Stimulated activated CD8-positive, alpha-beta memory T cell treated with anti-CD3 and anti-CD28 coated beads, Interleukin-7, amount 100 ng/mL, for 48 hours (primary cell): ENCODE measurements at places on chromosomes 2 and 18.

GRCh38 chr2:102826904-102827303, 65.1 kb downstream of the TMEM182 start:
- DNase-seq = no peak

DNA sequence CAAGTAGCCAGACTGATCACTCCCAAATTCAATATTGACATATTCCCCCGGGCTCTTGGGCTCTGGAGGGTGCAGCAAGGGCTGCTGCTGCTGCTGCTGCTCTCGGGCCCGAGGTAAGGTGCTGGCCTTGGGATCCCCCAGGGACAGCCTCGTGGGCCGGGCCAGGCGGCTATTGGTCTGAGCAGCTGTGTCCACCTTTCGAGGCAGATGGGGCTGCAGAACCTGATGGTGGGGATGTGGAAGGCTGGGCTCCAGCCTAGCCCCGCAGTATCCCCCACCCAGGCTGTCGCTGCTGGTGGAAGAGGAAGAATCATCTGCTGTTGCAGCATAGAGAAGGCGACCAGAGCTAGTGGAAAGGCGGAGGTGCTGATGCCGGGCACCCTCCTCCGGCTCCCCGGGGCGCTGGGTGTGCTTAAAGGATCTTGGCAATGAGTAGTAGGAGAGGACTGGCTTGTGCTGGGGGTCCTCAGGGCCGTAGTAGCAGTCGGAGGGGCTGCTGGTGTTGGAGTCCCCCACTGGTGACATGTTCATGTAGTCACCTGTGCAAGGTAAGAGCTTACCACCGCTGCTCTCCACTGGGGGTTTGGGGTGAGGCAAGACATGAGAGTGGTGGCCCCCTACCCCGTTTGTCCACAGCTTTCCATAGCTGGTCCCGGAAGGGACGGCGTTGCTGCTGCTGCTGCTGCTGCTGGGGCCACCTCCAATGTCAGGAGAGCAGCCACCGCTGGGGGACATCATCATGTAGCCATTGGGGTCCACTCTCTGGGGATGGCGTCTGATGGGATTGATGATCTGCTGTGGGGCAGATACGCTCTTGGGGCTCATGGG, 3.4 kb downstream of the IRS1 start:
- DNase-seq = no peak

DNA sequence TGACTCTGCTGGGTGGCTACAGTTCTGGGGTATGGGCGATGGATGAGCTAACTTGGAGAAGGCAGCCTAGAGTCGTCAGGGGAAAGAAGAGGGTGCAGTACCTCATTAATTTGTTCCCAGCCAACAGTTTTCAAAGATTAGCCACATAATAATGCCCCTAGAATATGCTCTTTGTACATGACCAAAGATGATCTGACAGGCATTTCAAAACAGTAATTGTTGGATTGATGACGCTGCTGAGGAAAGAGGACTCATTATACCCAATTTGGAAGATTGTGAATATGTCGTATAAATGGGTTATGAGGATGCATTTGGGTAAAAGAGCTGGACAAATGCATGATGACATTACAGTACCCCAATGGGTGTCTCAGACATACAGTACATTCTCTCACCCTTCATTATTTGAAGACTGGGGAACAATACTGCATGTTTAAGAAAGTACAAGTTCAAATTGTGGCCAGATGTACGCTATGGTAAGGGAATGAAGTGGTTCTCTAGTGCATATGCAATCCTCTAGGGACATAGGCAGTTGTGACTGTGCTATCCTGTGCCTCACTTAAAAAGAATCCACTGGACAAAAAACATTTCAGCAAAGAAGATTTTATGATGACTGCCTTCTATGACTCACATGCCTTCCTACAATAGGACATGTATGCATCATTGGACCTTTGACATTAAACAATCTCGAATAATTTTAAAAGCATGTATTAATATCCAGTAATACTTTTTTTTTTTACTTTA, 233.2 kb downstream of the CNTNAP5 start:
- DNase-seq = no peak

DNA sequence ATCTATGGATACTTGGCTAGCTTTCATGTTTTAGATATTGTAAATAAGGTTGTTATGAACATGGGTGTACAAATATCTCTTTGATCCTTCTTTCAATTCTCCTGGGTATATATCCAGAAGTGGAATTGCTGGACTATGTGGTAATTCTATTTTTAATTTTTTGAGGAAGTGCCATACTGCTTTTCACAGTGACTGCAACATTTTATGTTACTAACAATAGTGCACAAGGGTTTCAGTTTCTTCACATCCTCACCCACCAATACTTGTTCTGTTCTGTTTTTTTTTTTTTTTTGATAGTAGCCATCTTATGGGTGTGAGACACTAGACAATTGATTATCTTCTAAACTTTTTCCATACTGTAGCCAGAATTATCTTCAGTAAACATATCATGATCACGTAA, 17.3 kb upstream of the NEUROD1 start:
- no peak for DNase-seq

GRCh38 chr2:123434546-123435395, 590.3 kb upstream of the CNTNAP5 start:
- no peak for DNase-seq

- DNase-seq = no peak
These were observed 978 bp upstream of the TUBA4A start for GRCh38 chr2:219254590-219255201.

- no peak for DNase-seq
These were observed 96.9 kb downstream of the TGOLN2 start for GRCh38 chr2:85230679-85231467.

DNA sequence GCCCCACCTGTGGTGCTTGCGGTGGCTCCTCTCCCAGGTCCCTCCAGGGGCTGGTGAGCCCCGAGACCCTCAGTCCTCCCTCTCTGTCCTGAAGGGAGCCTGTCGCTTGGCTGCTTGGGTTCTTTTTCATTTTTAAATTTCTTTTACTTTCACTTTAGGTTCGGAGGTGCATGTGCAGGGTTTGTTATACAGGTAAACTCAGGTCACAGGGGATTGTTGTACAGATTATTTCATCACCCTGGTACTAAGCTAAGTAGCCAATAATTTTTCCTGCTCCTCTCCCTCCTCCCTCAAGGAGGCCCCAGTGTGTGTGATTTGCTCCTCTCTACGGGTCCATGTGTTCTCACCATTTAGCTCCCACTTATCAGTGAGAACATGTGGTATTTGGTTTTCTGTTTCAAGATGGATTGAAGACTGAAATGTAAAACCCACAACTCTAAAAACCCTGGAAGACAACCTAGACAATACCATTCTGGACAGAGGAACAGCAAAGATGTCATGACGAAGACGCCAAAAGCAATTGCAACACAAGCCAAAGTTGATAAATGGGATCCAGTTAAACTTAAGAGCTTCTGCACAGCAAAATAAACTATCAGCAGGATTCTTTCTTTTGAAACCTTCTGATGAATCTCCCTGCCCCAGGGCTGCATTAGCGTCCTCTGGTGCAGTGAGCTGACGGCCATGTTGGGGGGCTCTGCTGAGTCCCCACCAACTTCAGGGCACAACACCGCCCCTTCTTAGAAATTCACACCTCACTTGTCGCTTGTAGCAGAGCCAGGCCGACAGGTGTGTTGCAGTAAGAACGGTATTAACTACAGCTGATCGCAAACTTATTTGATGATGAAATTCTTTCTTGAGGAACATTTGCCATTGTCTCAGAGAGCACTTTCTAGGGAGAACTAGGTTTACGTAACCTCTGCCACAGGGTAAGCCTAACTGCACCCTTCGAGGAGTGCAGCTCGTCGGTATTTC, 135.3 kb downstream of the ZNF236 start:
- DNase-seq = no peak

DNA sequence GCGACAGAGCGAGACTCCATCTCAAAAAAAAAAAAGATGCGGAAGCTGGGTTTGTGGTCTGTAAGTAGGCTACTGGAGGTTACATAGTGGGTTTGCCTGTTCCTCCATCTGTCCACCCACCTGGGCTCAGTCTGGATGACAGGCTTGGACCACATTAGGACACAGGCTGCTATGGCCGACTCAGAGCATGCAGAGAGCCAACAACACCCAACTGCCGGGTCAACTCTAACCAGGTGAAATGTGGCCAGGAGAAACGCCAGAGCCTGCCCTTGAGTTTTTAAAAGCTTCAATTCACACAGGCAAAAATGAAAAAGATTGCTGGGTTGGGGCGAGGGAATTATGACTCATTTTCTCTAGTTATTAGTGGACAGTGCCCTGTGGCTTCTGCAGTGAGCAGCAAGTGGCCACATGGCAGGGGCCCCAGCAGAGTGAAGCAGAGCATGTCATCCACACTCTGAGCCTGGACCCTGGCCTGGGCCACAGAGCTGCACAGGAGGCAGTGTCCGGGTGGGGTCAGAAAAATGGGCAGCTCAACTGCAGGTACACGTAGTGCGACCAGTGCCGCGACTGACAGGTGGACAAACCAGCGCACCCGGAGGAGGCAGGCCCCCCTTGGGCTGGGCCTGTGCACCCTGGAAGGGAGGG, 67.4 kb downstream of the BIN1 start:
- no peak for DNase-seq

GRCh38 chr2:49917654-49918053, 763.3 kb upstream of the FSHR start:
- no peak for DNase-seq
